ENCODE measurements at places on chromosomes 16 and 17.

DNA sequence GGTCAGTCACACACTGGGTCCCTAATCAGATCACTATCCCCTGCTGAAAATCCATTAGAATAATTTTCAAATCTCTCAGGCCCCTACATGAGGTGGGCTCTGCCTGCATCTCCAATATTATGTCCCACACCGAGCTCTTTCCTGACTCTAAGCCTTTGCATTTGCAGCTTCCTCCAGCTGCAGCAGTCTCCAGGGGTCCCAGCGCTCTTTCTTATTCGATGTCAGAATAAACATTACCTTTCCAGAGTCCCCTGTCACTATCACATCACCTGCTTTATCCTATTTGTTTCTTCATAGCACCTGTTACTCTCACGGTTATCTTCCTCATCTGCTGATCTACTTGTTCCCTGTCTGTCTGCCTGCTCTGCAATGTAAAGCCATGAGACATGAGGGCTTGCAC lies 57.3 kb upstream of the MON1B start:
- no peak for DNase-seq

- no peak for DNase-seq
Measured at GRCh38 chr16:17311333-17312093, 159.2 kb downstream of the XYLT1 start.

- peak; percentile 41 for DNase-seq
Measured at GRCh38 chr17:43003542-43004172, 2.9 kb upstream of the IFI35 start.

DNA sequence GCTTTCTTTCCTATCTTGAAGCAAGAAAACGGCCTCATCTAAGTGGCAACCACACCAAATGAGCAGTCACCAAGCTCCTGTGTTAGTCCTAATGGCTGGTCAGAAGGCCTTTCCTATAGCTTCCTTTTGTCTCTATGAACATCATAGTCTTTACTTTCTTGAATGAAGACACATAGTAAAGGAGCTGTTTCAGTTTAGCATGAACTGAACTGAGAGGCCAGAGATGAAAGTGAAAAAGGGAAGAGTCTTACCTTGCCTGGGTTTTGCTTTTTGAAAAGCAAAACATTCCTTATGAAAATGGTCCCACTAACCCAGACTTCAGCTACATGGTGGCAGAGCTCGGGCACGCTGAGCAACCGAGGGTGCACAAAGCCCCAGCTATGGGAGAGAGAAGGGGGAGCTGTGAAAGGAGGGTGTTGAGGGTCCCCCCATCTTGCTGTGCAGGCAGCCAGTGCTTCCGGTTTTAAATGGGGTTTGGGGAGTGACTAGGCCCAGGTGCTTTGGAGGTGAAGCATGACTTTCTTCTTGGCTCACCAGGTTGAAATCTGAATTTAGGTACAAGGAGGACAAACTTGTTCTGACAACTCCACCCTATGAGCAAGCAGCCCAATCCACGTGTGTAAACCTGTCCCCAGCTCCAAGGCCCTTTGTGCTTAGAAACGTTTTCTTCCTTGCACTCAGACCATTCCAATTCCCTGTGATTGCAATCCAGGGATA lies 9.1 kb upstream of the PSMC3IP start:
- no peak for DNase-seq

DNA sequence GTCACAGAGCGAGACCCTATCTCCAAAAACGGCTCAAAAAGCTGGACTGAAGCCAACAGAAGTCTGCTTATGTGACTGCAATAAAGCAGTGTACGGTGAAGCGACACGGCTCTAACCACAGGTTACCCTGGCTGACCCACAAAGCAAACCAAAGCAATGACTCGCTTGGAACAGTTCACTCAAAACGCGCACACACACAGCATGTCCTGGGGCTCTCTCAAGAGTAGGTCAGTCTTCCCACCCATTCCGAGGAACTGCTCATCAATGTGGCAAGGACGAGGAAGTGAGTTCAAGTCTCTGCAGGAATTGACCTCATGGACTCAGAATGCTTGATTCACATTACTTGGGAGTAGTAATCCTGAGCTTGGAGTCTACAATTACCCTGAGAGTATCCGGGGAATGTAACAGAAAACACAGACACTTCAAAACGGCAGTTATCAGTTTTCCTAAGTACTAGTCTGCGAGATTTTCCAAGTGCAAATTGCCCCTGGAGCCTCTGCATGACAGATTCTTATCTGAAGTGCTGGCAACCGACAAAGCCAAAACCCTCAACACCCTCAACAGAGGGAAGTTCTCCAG lies 25.4 kb downstream of the PELP1 start:
- DNase-seq, result peak; percentile 66

DNA sequence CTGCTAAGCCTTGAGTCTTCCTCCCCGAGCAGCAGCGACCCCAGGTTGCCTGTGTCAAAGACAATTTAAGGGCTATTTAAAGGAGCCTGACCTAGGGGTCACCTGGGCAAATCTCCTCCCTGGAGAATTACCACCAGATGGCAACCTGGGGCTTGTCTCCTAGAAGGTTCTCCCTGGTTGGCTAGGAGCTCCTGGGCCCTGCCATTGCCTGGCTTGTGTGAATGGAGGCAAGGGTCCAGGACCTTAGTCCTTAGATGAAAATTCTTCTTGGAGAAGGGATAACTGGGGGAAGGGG lies 51.3 kb upstream of the TAC4 start:
- DNase-seq, result no peak

GRCh38 chr17:55420067-55420775 lies 1.4 kb downstream of the MMD start:
- no peak for DNase-seq

- DNase-seq, result no peak
Measured at GRCh38 chr16:27701381-27701780, 151.4 kb downstream of the KATNIP start.

DNA sequence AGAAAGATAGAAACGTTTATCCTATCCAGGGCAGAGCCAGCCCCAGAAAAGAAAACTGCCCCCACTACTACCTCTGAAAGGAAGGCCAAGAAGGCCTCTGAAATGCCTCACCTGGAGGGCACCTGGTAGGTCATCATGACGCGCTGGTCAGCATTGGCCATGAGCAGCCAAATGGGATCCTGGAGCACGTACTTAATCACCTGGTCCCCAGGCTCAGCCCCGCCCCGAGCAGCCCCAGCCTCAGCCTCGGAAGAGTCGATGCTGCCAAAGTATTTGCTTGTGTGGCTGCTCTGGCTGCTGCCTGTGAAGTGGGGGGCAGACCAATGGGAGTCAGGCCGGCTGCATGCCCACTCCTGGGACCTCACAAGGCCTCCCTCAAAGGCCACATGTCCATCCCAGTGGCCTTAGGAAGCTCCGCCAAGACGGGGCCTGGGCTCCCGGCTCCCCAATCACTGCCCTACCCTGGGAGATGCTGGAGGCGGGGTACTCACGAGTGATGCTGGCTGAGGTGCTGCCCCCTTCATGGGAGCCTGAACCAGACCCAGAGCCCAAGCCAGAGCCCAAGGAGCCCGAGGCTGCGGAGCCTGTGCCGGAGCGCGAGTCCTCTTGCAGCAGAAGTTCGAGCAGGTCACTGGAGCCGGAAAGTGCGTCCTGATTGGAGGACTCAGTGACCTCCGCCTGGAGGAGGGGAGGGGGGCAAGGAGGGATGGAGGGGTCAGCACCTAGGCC lies 9.9 kb downstream of the PER1 start:
- no peak for DNase-seq

- DNase-seq, result no peak
Measured at GRCh38 chr16:89175280-89176146, 4.0 kb downstream of the CDH15 start.

DNA sequence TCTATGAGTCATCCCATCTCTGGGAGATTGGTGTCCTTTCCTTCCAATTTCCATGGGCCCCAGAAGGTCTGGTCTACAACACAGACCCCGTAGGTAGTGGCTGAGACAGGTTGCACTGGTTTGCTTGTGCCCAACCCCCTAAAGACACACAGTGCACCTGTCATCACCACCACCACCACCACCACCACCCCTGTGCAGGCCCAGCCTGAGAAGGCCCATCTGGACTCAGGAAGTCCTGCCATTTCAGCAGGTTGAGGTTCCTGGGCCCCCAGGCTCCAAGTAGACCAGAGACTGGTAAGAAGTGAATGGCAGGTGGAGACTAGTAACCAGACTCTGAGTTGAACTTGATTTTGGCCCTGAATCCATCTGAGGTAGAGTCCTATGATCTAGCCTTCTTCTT lies 25.9 kb upstream of the PHB1 start:
- no peak for DNase-seq

- peak; percentile 72 for DNase-seq
Measured at GRCh38 chr16:78235168-78235800, 135.8 kb downstream of the WWOX start.

- no peak for DNase-seq
Measured at GRCh38 chr17:83154311-83155127, 75.1 kb downstream of the METRNL start.

- DNase-seq, result no peak
Measured at GRCh38 chr17:57940231-57940630, 15.0 kb downstream of the CUEDC1 start.

DNA sequence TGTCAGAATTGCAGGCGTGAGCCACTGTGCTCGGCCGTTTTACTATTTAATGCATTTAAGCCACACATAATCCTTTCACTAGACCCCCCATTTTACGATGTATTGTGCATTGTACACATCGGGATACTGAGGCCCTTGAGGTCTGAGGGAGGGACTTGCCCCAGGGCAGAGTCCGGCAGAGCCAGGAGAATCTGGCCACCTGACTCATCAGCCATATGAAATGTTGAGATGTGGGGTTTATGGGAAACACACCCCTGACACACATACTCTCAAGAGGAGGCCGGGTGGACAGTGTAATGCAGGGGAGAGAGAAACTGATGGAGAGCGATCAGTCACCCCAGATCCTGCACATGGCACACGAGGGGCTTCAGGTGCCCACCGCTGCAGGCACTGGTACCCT lies 196.6 kb downstream of the ZNF423 start:
- no peak for DNase-seq
